Jurkat, Clone E6-1 (cell line): ENCODE measurements at places on chromosomes 5 and 9.
A peak's percentile ranks its signal among the peaks of the same experiment; 100 is the strongest.

DNA sequence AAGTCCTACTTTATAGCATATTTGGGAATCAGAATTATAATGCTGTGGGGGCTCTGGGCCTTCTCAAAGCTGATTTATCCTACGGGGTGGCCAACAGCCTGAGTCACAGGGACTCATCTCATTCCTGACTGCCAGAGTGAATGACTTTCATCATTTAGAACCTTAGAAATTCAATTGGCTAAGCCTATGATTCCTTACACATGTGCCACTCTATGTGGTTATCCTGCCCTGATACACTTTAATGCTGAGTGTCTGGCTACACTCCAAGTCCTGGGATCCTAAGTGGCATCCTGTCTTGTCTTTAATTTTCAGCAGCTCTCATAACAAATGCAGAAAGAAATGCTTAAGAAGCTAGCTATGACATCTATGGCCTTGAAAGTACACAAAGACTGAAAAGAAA lies 75.2 kb upstream of the FREM1 start:
- DNase-seq: no peak

DNA sequence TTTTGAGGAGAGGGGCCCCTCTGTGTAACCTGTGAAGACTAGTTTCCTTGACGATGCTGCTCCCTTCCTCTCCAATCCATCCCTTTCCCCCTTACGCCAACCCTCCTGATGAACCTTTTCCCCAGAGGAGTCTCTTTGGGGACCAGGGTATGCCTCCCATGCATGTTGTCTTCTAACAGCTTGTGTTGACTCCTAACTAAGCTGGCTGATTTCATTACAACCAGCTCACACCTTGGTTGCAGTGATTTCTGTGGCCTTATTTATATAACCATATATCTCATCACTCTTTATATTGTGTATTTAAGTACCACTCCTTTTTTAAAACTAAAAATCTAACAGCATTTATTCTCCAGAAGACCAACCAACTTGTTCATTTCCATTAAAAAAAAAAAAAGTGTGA lies 42.5 kb downstream of the SFXN1 start:
- DNase-seq: no peak

- DNase-seq: peak; percentile 19
Observed at GRCh38 chr5:78560000-78560855, 88.3 kb downstream of the LHFPL2 start.

DNA sequence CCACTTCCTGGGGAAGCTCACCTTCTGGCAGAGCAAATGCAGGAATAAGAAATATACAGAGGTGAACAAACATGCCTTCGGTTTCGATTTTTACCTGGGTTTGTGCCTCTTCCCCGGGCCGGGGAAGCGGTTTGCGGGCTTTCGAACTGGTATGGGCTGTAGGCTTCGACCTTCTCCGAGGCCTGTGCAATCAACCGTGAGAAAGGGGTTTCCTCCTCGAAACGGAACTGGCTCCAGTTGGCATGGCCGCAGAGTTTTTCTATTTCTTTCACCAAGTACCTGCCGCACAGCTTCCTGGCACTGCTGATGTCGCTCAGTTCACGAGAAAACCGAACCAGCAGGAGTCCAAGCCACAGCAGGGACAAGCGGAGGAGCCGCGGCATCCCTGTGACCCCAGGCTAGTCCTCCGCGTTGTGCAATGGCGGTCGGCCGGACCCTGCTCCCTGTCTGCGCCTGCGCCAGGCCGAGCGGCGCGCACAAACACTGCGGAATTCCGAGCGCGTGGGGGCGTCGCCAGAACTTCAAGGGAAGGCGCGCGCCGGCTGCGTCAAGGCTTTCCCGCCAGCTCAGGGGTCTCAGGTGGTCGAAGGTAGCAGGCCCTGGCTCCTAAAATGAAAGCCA lies at the start of gene INSL6:
Gene INSL6 (minus strand): TSS at position 420 of the 621 bp plus-strand sequence. CDS start 37 bp downstream, at position 383.
- no peak for DNase-seq

DNA sequence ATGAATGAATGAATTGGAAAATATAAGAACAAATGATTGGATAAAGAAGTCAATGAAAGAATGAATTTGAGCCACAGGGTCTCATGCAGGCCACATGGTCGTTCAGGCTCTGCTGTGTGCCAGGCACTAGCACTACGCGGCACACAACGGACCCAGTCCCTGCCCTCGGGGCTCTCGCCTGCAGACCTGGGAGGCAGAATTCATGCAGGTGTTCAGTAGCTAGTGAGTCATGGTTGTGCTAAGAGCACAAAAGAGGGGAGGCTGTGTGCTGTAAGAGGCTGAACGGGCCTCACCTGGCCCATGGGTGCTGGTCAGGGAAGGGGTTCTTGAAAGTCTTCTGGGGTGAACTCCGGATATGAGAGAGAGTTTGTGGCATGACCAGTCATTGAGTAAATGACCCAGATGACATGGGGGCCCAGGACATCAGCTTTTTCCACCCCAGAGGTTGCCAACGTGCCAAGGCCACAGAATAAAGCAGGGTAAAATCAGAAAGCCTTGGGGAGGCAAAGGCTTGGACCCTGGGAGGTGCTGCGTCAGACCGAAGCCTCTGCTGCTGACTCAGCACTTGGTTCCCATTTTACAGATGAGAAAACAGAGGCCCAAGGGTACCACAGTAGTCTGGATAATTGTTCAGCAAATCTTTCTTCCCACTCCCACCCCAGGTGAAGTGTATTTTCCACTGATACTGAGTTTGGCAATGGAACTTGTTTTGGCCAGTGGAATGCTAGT lies 264.3 kb upstream of the MVB12B start:
- no peak for DNase-seq

- DNase-seq: no peak
Observed at GRCh38 chr9:6788162-6789016, 30.6 kb downstream of the KDM4C start.

- DNase-seq: no peak
Observed at GRCh38 chr5:170389550-170389892, 354 bp upstream of the KCNMB1 start.

GRCh38 chr5:39598661-39599248 lies 174.0 kb upstream of the DAB2 start:
- DNase-seq: no peak

DNA sequence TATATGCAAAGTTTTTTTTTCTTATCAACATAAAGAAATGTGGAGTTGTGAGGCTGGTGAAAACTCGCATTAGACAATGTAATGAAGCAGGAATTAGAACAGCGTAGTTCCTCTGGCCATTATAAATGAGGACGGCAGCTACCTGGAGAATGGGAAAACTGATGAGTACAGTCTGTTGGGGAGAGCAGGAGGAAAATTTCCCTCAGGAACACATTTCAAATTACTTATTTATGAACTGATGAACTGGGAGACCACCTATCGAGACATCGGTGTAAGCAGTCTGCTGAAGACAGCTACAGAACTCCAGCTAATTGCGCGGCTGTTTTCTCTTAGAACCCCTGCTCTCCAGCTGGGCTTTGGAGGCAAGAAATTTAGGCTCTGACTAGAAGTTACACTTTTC lies 343.9 kb upstream of the CLINT1 start:
- no peak for DNase-seq

GRCh38 chr9:16120231-16120641 lies 567.4 kb downstream of the CCDC171 start:
- DNase-seq: no peak

- DNase-seq: no peak
Observed at GRCh38 chr9:129686736-129687135, 21.3 kb downstream of the PRRX2 start.

GRCh38 chr9:700365-701282 lies 140.9 kb upstream of the DMRT1 start:
- DNase-seq: no peak

GRCh38 chr9:88995200-88995577 lies 3.9 kb downstream of the S1PR3 start:
- DNase-seq: no peak

- DNase-seq: no peak
Observed at GRCh38 chr5:17882760-17883488, 248.7 kb downstream of the TAF11L14 start.

DNA sequence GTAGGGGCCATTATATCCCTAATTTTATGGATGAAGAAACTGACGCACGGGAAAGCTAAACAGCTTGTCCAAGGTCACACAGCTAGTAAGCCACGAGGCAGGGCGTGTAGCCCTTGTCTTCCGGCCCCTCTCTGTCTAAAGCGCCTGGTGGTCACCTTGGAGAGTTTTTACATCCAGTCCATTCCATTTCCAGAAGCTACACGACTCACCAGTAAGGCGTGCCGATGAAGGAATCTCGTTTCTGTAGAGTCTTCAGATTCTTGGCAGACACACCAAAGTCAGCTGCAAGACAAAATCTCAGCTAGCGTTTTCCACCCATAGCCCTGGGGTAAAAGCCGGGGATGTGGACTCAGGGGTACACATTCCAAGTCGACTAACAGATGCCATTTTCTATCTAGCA lies 80.5 kb downstream of the STK10 start:
- no peak for DNase-seq

GRCh38 chr5:68884883-68885282 lies 208.9 kb upstream of the SLC30A5 start:
- peak; percentile 62 for DNase-seq

- DNase-seq: no peak
Observed at GRCh38 chr9:129482521-129483414, 138.1 kb downstream of the C9orf50 start.

DNA sequence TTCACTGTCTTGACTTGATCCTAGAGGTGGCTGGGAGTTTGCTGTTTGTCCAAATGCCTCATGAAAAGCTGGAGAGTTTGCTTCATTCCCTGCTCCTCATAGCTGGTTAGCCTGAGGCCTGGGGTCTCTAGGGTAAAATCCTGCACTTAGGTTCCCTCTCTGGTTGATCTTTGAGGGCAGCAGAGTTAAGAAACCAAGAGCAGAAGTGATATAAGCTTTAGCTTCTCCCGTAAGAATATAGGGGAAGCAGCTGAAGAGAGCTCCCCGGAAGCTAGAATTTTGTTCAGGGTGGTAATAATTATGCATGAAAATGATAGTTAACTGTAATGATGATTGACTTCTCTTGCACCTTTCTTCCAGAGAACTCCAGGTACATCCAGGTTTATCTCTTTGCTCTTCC lies 1.4 kb downstream of the FAM53C start:
- DNase-seq: no peak

- DNase-seq: no peak
Observed at GRCh38 chr9:136848393-136849037, 694 bp upstream of the PHPT1 start.

DNA sequence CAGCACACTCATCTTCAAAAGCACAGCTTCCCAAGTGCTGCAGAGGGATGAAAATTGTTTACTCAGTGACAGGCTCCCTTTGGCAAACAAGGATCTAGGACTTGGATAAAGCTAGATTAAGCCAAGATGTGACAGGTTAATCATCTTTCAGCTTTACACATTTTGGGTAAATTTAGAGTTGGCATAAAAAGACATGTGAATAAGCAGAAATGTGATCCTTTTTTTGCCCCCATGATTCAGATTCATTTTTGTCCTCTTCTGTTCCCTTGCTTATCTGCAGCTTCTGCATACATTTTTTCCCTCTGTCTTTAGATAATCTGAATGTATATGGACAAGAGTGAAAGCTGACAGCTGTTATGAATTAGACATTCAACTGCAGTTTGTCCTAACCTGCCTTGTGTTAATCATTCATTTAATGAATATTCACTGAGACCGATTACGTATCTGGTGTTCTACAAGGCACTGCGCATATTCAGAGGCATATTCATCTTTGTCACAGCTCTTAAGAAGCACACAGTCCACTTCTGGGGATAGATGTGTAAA lies 19.6 kb downstream of the ADAMTSL1 start:
- no peak for DNase-seq

GRCh38 chr5:132591145-132591544 lies 34.4 kb downstream of the RAD50 start:
- peak; percentile 14 for DNase-seq

GRCh38 chr9:33153666-33154065 lies 13.5 kb downstream of the B4GALT1 start:
- DNase-seq: no peak

DNA sequence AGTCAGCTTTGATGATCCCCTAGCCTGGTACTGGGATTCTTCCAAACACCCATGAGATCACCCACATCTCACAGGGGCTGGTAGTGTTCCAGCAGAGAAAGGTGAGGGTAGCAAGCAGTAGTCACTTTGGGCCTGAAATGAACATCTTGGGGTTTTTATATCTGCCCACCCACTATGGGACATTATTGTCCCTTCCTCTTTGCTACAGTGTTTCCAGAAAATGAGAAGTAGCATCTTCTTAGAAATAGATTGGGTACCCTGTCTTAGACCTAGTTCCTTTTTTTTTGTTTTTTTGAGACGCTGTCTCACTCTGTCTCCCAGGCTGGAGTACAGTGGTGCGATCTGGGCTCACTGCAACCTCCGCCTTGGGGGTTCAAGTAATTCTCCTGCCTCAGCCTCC lies 249.2 kb upstream of the ANKRD55 start:
- no peak for DNase-seq

GRCh38 chr5:72487177-72487576 lies 20.0 kb downstream of the ZNF366 start:
- no peak for DNase-seq

DNA sequence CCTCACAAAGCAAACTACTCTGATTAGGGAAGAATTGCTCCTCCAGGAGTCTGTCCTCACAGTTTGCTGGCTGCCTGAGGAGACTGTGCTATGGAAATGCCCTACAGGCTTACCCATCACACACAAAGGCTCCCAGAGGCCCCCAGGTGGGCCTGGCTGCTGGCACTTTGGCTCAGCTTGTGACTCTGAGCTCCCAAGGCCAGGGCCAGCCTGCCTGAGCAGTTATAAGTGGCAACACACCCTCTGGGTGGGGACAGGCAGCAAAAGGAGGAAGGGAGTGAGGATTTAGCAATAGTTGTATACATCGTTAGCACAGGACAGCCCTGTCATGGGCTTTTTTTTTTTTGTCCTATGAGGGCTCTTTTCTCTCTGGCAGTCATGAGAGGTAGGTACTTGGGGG lies 103.5 kb downstream of the DAPK1 start:
- DNase-seq: no peak

- no peak for DNase-seq
Observed at GRCh38 chr5:14917719-14918118, 46.1 kb upstream of the ANKH start.

GRCh38 chr5:154010660-154011059 lies 28.1 kb downstream of the FAM114A2 start:
- DNase-seq: no peak

GRCh38 chr9:113709721-113710120 lies 166.4 kb upstream of the ZNF618 start:
- no peak for DNase-seq

DNA sequence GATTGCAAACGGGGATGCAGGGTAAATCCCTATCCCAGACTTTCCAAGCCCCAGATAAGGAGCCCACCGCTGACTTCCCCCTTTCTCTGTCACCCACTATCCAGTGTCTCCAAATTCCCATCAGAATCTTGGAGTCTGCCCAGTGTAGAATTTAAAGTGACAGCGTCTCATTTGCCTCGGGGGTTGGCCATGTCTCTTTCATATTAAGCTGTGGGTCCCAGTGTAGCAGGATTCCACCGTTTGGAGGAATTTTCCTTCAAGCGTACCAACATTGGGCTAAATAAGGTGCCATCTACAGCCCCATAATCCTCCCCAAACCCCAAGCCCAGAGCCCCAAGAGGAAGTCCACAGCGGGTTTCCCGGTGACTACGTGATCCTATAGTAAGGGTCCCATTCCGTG lies 1.1 kb downstream of the BRINP1 start:
- DNase-seq: no peak

GRCh38 chr9:72786948-72787347 lies 165.9 kb downstream of the ALDH1A1 start:
- no peak for DNase-seq
